Pancreas (tissue), 10 donors: ENCODE measurements at places on chromosomes 12 and 14. TPM values are rescaled to one million over a fixed set of nuclear protein-coding genes. Genes with fewer than 3 reads are reported as not detected.

The MANSC4 gene
- not detected for total RNA-seq

The CAPZA3 gene
- not detected for total RNA-seq

The WNT5B gene
- 0.79 TPM for total RNA-seq

The GPR135 gene
- 1.3 TPM for total RNA-seq

The KERA gene
- total RNA-seq = not detected

The STON2 gene
- total RNA-seq = 1.0 TPM
